GM23248 (cell line): ENCODE measurements at places on chromosomes 4 and X.

- H3K4me3 ChIP-seq = no peak overlapping the region
- H3K27me3 ChIP-seq = no peaks in the 10 kb centered on the region
- no peaks in the 10 kb centered on the region for H3K4me1 ChIP-seq
- peak overlapping the region; percentile 27; the same call in 1 of the 2 replicates for H3K27ac ChIP-seq
- DNase-seq = peak; percentile 61
These were observed 9.9 kb downstream of the MED12 start for GRCh38 chrX:71128166-71128833.

- no peaks in the 10 kb centered on the region for H3K27me3 ChIP-seq
- no peak overlapping the region for H3K27ac ChIP-seq
- H3K4me3 ChIP-seq = no peak overlapping the region
- no peak for DNase-seq
These were observed 21.9 kb downstream of the PIN4 start for GRCh38 chrX:72203421-72203820.

DNA sequence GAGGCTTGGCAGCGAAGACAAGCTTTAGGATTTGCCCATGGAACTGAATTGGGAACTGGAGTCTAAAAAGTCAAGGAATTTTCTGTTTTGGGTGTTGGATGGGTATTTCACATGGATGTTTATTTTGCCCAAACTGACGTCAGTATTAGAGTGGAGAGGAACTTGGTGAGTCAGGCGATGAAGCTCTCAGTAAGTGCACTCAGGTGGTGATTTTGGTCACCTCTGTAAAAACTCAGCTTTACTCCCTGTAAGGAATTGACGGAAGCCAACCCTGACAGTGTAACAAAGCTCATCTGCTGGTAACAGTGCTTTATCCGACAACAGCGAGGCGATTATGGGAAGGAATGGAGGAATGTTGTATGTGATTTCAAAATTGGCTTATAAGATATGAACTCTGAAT is 77.0 kb upstream of the PGRMC2 start:
- no peaks in the 10 kb centered on the region for H3K27me3 ChIP-seq
- H3K4me1 ChIP-seq = peaks cover 6% of the 10 kb centered on the region
- no peak overlapping the region for H3K4me3 ChIP-seq
- H3K36me3 ChIP-seq = no peaks in the 10 kb centered on the region
- DNase-seq = no peak
- H3K27ac ChIP-seq = no peak overlapping the region

- H3K36me3 ChIP-seq = no peaks in the 10 kb centered on the region
- no peak overlapping the region for H3K27ac ChIP-seq
- H3K4me3 ChIP-seq = no peak overlapping the region
- H3K4me1 ChIP-seq = no peaks in the 10 kb centered on the region
These were observed 241.3 kb downstream of the NR3C2 start for GRCh38 chr4:148200960-148201359.

- no peaks in the 10 kb centered on the region for H3K36me3 ChIP-seq
- H3K27ac ChIP-seq = no peak overlapping the region
- no peaks in the 10 kb centered on the region for H3K27me3 ChIP-seq
- no peaks in the 10 kb centered on the region for H3K4me1 ChIP-seq
These were observed 75.3 kb downstream of the DHRSX start for GRCh38 chrX:2425286-2426071.

DNA sequence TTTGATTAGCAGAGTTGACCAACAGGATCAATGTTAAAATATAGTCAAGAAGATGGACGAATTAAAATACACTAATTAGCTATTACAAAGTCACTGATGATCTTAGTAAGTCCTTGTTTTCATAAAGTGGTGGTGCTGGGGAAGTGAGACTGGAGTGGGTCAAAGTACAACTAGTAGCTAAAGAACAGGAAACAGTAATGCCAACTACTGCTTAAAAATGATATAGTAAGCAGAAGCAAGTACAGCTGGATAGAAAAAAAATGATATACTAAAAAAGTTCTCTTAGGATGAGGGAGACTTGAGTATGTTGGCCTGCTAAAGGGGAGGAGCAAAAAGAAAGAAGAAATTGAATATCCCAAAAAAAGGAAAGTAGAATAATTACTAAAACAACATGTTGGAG is 580.8 kb upstream of the FTHL17 start:
- no peaks in the 10 kb centered on the region for H3K36me3 ChIP-seq
- no peaks in the 10 kb centered on the region for H3K27me3 ChIP-seq
- H3K4me1 ChIP-seq = no peaks in the 10 kb centered on the region
- DNase-seq = no peak
- no peak overlapping the region for H3K27ac ChIP-seq
- H3K4me3 ChIP-seq = no peak overlapping the region

- no peaks in the 10 kb centered on the region for H3K27me3 ChIP-seq
- H3K27ac ChIP-seq = no peak overlapping the region
- H3K4me1 ChIP-seq = peaks cover 6% of the 10 kb centered on the region; the same call in 1 of the 2 replicates
- DNase-seq = no peak
- no peaks in the 10 kb centered on the region for H3K36me3 ChIP-seq
- no peak overlapping the region for H3K4me3 ChIP-seq
These were observed 33.6 kb upstream of the RPL34 start for GRCh38 chr4:108586778-108587177.

- H3K4me3 ChIP-seq = no peak overlapping the region
- H3K4me1 ChIP-seq = no peaks in the 10 kb centered on the region
- H3K27me3 ChIP-seq = no peaks in the 10 kb centered on the region
- H3K36me3 ChIP-seq = no peaks in the 10 kb centered on the region
- H3K27ac ChIP-seq = no peak overlapping the region
These were observed 28.2 kb upstream of the HMGB3 start for GRCh38 chrX:150954951-150955350.

- no peaks in the 10 kb centered on the region for H3K4me1 ChIP-seq
- no peaks in the 10 kb centered on the region for H3K27me3 ChIP-seq
- H3K36me3 ChIP-seq = no peaks in the 10 kb centered on the region
These were observed 386.5 kb downstream of the GPAT3 start for GRCh38 chr4:83922402-83922801.

DNA sequence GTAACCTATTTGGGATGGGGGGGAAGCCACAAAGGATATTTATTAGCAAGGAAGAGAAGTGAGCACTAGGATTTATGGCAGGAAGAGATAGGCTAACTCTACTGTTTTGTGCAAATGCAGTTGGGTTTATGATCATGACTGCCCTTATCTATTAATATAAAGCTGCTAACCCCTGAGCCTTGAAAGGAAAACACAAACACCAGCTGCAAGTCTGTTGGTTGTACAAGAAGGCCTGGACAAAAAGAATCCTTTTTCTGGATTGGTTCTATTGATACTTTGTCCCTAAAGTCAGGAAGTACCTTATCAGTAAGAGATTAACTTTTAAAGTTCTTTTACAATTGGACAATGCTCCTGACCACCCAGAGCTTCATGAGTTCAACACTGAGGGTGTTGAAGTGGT is 188.8 kb downstream of the LRBA start:
- no peaks in the 10 kb centered on the region for H3K4me1 ChIP-seq
- no peak overlapping the region for H3K27ac ChIP-seq
- H3K36me3 ChIP-seq = no peaks in the 10 kb centered on the region
- no peak for DNase-seq
- no peaks in the 10 kb centered on the region for H3K27me3 ChIP-seq
- H3K4me3 ChIP-seq = no peak overlapping the region

DNA sequence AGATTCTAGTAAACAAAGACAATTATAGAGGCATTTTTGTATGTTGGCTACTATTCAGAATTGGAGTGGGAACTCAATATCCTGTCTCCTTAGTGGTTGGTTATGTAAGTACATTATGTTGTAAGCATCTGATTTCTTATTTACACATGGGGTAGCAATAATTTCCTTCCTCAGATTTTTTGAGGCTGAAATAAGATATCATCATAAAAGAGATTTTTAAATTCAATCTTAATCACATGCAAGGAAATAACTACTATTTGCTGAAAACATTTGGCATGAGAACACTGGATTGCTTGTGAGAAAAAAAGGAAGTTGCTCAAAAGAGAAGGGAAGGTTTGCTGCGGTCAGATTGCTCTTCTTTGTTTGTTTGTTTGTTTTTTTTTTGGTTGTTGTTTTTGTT is 437.7 kb upstream of the HS3ST1 start:
- H3K27ac ChIP-seq = no peak overlapping the region
- H3K4me3 ChIP-seq = no peak overlapping the region
- H3K36me3 ChIP-seq = no peaks in the 10 kb centered on the region
- no peak for DNase-seq
- H3K27me3 ChIP-seq = no peaks in the 10 kb centered on the region

DNA sequence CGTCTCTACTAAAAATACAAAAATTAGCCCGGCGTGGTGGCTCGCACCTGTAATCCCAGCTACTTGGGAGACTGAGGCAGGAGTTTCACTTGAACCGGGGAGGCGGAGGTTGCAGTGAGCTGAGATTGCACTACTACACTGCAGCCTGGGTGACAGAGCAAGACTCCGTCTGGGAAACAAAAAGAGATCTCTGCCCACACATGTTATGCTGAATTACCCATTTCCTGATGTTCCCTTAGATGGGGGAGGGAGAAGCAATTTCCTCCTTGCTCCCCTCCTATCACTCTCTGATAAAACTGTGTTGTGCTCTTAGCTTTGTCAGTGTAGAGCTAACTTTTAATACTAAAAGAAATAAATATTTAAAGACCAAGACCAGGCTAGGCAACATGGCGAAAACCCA is 102.5 kb downstream of the LARP7 start:
- no peak for DNase-seq
- no peak overlapping the region for H3K27ac ChIP-seq
- no peaks in the 10 kb centered on the region for H3K4me1 ChIP-seq
- no peaks in the 10 kb centered on the region for H3K27me3 ChIP-seq
- no peak overlapping the region for H3K4me3 ChIP-seq

DNA sequence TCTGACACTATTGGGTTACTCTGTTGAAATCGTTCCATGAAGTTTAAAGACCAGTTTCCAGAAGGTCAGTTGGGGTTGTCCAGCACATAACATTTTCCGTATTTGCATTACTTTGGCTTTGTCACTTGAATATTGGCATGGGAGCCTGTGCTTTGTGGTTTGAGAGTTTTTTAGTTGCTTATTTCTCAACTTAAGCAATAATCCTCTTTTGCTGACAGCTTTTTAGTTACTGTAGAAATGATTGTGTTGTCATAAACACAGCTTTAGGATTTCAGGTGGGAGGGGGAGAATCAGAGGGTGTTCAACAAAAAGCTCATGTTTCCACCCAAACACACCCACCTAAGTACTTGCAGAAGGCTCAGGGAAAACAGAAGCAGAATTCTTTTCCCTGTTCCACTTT is 210.7 kb upstream of the TLL1 start:
- H3K4me3 ChIP-seq = no peak overlapping the region
- no peak for DNase-seq
- H3K27me3 ChIP-seq = no peaks in the 10 kb centered on the region
- H3K27ac ChIP-seq = no peak overlapping the region
- no peaks in the 10 kb centered on the region for H3K36me3 ChIP-seq
- H3K4me1 ChIP-seq = no peaks in the 10 kb centered on the region

DNA sequence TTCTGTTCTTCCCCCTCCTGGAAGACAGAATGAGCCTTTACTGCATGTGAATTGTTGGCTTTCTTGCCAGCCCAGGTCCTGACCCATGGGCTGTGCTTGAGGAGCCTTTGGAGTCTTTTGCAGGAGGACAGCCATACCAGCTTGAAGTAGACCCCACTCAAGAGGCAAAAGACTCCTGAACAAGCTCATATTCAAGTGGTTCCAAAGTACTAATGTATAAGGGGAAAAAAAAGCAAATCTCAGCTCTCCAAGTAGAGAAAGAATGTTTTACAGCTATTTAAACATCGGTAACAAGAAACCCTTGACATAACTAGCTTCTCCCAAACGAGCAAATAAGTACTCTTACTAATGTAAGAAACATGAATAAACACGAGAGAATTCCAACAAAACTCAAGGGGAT is 174.9 kb upstream of the MXRA5 start:
- peak overlapping the region; percentile 99 for H3K27ac ChIP-seq
- DNase-seq = peak; percentile 45
- no peaks in the 10 kb centered on the region for H3K27me3 ChIP-seq
